ENCODE measurements at places on chromosomes 1 and 21.

GRCh38 chr1:174535207-174535606, 87.4 kb downstream of the GPR52 start:
- no peak for DNase-seq

DNA sequence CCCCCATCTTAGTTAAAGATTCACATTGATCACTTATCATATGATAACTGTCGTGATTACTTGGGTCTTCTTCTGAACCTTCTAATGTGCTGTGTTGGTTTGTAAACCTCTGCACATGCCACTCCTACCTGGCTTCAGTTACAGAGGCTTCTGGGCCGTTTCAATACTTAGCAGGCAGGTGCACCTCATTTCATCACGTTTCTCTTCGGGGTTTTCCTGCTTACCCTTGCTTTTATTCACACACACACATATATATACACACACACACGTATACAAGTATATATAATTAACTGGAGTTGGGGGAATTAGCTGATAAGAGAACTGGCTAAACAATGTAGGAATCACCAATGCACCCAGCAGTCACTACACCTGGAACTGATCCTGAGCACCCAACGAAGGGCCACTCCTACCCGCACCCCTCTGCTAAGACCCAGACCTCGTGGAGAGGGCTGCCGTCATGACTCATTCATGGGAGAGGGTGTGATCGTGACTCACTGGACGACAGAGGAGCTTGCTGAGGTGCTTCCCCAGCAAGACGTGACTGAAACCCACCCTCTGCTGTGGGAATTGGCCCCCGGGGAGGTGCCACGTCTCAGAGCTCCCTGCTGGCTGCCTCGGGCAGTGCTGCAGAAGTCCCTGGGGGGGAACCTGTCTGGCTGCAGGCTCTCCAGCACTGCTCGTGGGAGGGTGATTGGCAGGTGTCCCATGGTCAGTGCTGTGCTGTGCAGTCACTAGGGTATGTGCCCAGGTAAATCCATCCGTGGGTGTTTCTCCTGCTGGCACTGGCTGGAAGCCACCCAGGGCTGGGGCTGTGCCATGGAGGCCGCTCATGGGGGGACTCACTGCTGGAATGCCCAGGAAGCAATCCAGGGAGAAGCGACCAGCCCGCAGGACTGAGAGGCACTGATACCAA, 166.6 kb downstream of the DYRK1A start:
- DNase-seq: no peak

GRCh38 chr1:159239551-159240220, 35.0 kb downstream of the ACKR1 start:
- no peak for DNase-seq

DNA sequence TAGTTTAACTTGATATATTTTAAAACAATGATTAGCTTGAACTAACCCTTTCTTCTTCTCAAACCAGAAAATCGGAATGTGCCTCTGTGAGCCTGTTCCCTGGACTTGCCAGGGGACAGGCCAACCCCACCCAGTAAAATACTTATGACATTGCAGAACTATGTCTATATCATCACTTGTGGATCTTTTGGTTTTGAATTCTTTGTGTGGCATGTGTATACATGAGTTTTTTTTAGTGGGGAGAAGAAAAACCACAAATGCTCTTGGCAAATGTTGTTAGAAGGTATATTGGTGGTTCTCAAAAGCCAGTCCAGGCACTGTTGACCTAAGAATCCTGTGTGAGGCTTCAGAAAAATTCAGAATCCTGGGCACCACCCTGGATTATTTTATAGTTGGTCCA, 347.4 kb downstream of the SIPA1L2 start:
- no peak for DNase-seq

- DNase-seq: peak; percentile 51
These were observed 22.1 kb downstream of the UCK2 start for GRCh38 chr1:165849353-165850133.

DNA sequence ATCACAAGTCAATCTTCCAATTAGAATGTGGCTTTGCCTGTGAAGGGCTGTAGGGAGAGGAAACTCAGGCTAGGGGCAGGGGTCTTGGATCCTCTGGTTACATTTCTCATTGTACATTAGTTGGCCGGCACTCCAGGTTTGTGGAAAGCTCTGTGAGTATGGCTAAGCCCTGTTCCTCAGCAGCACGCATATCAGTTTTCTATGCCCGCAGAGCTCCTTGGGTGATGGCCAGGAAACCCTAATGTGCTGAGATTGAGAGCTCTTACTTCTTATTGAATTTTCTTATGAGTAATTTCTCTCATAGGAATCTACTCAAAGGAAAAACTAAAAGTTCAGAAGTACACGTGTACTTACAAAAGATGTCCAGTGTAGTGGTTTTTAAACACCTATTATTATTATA, 30.7 kb upstream of the STMN1 start:
- DNase-seq: no peak

- no peak for DNase-seq
These were observed 4.0 kb upstream of the SMIM12 start for GRCh38 chr1:34863501-34863900.

DNA sequence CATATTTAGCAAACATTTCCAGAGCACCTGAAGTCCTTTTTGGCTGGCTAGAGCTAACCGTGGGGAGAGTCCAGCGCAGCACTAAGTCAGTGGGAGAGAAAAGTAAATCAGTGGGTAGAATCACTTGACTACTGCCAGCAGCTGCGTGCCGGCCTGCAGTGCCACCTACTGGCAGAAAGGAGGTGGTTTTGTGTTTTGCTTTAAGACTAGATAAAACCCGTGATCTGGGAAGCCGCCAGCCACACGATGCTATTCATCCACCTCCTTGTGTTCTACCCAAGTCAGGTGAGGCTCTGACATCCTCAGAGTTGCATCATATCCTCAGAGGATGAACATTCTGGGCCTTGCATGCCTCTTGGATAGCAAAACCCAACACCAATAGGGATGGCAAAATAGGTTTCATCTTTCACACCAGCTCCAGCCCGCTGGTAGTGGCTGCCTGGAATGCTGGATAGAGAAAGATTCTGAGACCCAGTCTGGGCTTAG, 14.1 kb upstream of the HEYL start:
- peak; percentile 84 for DNase-seq

DNA sequence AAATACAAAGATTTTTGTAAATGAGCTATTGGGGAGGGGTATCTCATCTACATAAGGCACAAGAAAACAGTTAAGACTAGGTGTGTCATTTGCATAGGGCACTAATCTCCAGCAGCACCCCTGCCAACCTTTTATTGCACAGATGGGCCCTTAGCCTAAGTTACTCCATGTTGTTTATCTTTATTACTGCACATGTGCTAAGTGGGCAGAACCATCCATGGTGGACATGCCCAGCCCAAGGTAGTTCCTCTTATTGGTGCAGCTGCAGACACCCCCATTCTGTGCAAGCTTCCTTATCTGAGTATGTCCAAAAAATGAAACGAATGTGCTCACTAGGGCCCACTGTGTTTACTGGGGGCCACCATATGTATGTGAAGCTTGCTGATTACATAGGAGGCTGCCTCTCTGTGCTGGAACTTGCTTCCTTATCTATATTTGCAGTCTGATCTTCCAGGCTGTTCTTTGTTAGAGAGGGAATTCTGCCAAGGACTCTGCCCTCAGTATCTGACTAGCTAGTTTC, 77.3 kb upstream of the NEK7 start:
- DNase-seq: peak; percentile 48

GRCh38 chr1:169941982-169942830, 48.5 kb upstream of the SCYL3 start:
- no peak for DNase-seq

DNA sequence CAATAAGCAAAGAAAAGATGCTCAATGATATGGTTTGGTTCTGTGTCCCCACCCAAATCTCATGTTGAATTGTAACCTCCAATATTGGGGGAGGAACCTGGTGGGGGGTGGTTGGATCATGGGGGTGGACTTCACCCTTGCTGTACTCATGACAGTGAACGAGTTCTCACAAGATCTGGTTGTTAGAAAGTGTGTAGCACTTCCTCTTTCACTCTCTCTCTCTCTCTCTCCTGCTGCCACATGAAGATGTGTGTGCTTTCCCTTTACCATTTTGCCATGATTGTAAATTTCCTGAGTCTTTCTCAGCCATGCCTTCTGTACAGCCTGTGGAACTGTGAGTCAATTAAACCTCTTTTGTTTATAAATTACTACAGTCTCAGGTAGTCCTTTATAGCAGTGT, 248.4 kb downstream of the HHIPL2 start:
- no peak for DNase-seq

GRCh38 chr1:83763361-83764095, 235.4 kb downstream of the TTLL7 start:
- no peak for DNase-seq

DNA sequence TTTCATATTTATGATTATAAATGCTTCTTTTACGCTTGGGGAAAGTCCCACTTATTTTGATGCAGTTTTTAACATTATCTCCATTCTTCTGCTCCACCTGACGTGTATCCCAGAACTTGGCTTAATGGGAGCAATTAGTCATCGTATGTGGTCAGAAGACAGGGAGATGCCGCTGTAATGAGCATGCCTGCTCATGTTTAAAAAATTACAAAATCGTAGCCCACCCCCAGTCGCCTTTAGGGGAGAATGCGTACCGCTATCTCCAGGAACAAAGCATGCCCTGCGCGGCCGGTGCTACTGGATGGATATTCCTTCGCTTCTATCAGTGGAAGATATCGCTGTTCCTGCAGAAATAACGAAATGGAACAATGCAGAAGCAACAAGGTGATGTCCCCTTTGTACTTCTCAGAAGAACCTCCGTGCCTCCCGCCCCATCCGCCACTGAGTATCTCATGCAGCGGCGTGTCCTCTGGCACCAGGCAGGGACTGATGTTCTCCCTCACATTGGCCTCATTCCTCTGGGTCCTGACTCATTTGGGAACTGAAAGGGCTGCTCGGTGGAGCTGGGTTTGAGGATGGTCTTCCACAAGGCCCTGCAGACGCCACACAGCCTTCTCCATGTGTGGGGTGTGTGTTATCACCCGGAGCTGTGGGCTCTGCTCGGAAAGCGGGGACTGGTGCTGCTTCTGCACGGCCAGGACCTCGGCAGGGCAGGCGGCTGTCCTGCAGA, 116.3 kb upstream of the COL6A1 start:
- DNase-seq: no peak

- no peak for DNase-seq
These were observed 77.4 kb downstream of the DMRTB1 start for GRCh38 chr1:53536606-53537005.

- peak; percentile 39 for DNase-seq
These were observed 12.8 kb downstream of the PDE9A start for GRCh38 chr21:42666023-42666747.

GRCh38 chr1:28143496-28144202, 32.8 kb downstream of the PTAFR start:
- no peak for DNase-seq

- no peak for DNase-seq
These were observed 865.1 kb upstream of the ADAMTS5 start for GRCh38 chr21:27831816-27832569.

- peak; percentile 54 for DNase-seq
These were observed 37.2 kb upstream of the IPO9 start for GRCh38 chr1:201791779-201792173.

DNA sequence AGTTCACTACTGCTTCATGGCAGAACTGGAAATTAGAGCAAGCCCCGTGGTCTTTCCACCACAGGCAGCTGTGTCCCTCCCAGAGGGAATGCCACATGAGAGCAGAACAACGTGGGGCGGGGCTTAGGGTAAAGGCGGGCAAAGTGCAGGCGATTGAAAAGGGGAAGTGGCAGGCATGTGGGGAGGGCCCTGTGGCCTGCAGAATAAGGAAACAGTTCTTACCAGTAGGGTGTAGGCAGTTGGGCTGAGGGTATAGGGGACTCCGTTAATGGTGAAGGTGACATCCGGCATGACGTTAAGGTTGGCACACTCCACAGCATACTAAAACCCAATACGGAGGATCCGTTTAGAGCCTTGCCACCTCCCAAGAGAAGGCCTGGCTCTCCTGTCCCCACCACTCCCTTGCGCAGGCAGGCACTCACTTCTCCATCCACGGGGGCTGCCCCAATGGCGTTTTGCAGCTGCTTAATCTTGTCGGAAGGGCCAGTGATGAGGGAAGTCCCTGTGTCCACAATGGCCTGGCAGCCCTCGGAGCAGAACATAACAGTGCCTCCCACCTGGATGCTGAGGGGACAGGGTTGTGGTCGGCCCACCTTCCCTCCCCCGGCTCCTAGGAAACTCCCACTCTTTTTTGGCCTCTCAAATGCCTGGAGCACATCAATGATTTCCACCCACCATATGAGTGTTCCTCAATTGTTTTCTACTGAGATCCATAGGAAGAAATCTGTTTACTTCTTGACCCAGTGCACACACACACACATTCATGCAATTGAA, 9.1 kb upstream of the RAB7B start:
- DNase-seq: peak; percentile 93

- peak; percentile 52 for DNase-seq
These were observed 3.5 kb downstream of the NAV1 start for GRCh38 chr1:201542309-201543035.
